ENCODE measurements at places on chromosomes 4 and X.

DNA sequence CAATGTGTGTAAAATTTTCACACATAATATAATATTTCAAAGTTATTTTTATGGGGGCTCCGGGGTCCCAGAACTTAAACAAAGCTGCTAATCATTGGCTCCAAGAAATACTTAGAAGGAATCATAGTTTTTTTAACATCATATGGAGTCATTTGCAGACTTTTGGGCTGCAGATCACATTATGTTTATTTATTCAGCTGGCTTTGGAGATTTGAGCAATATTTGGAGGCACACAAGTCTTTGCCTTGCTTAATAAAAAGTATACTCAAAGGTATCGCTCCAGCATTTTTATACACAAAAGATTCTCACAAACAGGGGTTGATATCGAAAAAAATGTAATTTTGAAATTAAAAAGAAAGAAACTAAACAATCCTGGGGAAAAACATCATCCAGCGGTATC lies 382.5 kb upstream of the TENM3 start:
- H3K36me3 ChIP-seq = no peaks in the 10 kb centered on the region
- DNase-seq = no peak
- H3K4me1 ChIP-seq = no peaks in the 10 kb centered on the region

GRCh38 chr4:41832961-41833360 lies 84.4 kb upstream of the PHOX2B start:
- no peaks in the 10 kb centered on the region for H3K4me1 ChIP-seq
- peaks cover 4% of the 10 kb centered on the region for H3K27me3 ChIP-seq
- H3K27ac ChIP-seq = no peak overlapping the region
- no peak for DNase-seq
- no peaks in the 10 kb centered on the region for H3K36me3 ChIP-seq

- no peak overlapping the region for H3K4me3 ChIP-seq
- no peaks in the 10 kb centered on the region for H3K27me3 ChIP-seq
- H3K4me1 ChIP-seq = no peaks in the 10 kb centered on the region
- H3K36me3 ChIP-seq = no peaks in the 10 kb centered on the region
- no peak for DNase-seq
These were observed 72.7 kb upstream of the MAD2L1 start for GRCh38 chr4:120139392-120139791.

DNA sequence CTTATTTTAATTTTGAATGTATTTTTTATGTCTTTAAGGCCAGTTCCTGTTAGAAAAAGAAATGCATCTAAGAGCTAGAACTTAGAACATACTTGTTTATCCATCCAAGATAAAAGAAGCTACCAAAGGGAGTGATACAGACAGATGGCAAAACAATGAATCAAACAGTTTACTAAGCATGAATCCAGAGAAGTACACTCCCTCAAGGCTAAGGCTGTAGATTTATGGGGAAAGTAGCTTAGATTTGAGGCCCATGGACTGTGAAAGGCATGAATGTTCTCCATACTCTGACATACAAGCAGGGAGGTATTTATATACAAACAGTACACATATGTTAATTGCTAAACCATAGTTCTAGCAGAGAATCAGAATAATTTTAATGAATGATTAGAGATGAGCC lies 255.3 kb upstream of the NRK start:
- no peak overlapping the region for H3K27ac ChIP-seq
- no peaks in the 10 kb centered on the region for H3K27me3 ChIP-seq
- no peaks in the 10 kb centered on the region for H3K36me3 ChIP-seq
- no peak overlapping the region for H3K4me3 ChIP-seq

- no peak for DNase-seq
- H3K27me3 ChIP-seq = peaks cover 19% of the 10 kb centered on the region
- H3K36me3 ChIP-seq = no peaks in the 10 kb centered on the region
- H3K27ac ChIP-seq = no peak overlapping the region
These were observed 20.1 kb downstream of the SUPT20HL1 start for GRCh38 chrX:24380262-24381187.

- H3K4me3 ChIP-seq = no peak overlapping the region
- H3K4me1 ChIP-seq = no peaks in the 10 kb centered on the region
- H3K36me3 ChIP-seq = no peaks in the 10 kb centered on the region
- no peak overlapping the region for H3K27ac ChIP-seq
These were observed 235.8 kb upstream of the AADAT start for GRCh38 chr4:170325599-170325998.

DNA sequence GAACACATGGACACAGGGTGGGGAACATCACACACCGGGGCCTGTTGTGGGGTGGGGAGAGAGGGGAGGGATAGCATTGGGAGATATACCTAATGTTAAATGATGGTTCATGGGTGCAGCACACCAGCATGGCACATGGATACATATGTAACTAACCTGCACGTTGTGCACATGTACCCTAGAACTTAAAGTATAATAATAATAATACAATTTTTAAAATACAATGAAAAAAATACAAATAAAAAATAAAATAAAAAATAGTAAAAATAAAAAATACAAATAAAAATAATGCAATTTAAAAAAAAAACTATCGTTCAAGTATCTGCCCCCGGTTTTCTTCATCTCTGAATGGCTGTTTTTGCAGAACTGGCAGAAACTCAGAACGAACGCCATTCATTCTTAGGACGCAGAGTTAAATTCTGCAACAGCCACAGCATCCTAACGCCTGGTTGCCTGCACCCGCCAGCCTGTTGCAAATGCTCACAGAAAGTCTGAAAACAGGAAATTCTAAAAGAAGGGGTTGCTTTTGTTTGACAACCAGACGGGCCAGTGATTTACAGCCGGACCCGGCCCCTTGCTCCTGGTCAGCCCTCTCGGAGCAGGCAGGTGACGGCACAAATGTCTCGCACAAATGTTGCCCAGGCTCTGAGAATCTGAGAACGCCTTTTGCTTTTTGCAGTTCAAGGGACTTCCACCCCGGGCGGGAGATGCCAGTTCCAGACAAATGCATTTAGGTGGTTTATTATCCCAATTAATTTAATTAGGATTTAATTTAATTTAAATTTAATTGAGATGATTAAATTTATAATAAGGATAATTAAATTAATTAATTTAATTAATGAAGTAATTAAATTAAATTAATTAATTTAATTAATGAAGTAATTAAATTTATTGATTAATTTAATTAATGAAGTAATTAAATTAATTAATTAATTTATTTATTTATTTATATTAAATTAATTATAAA lies 47.8 kb downstream of the CRLF2 start:
- no peak overlapping the region for H3K27ac ChIP-seq
- H3K4me3 ChIP-seq = no peak overlapping the region
- H3K36me3 ChIP-seq = no peaks in the 10 kb centered on the region
- no peaks in the 10 kb centered on the region for H3K27me3 ChIP-seq

DNA sequence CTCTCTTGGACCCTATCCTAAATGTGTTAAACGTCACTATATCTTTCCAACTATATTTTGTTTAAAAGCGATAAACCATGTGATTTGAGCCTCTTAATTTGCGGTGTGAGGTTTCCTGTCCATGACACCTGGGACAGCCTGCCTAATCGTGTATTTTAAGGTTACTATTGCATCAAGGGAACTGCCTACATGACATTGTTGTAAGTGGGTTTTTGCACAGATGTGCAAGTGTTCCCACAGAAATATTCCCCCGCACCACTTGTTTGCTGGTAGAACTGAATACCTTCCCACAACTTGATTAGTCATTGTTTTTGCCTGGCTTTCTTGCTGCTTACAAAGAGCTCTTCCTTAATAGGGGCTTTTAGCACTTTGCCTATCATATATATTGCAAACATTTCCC lies 5.1 kb upstream of the FAM184B start:
- peaks cover 13% of the 10 kb centered on the region for H3K36me3 ChIP-seq
- DNase-seq = no peak
- peaks cover 12% of the 10 kb centered on the region for H3K4me1 ChIP-seq
- H3K27me3 ChIP-seq = peaks cover 22% of the 10 kb centered on the region

DNA sequence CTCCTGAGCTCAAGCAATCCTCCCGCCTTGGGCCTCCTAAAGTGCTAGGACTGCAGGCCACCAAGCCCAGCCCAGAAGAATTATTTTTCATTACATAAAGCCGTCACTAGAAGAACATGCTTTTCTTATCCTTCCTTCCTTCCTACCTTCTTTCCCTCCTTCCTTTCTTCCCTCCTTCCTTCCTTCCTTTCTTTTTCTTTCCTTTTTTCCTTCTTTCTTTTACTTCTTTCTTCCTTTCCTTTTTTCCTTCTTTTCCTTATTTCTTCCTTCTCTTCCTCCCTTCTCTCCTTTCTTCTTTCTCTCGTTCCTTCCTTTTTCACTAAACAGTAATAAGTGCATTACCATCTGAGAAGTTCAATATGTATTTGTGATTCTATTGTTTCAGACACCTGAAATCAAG lies 121.4 kb downstream of the ATP10D start:
- H3K27me3 ChIP-seq = no peaks in the 10 kb centered on the region
- no peak for DNase-seq
- H3K27ac ChIP-seq = no peak overlapping the region
- no peaks in the 10 kb centered on the region for H3K4me1 ChIP-seq
- H3K4me3 ChIP-seq = no peak overlapping the region
- no peaks in the 10 kb centered on the region for H3K36me3 ChIP-seq

GRCh38 chrX:15438332-15438731 lies 54.1 kb upstream of the VEGFD start:
- H3K36me3 ChIP-seq = no peaks in the 10 kb centered on the region
- no peak for DNase-seq
- peaks cover 8% of the 10 kb centered on the region for H3K27me3 ChIP-seq

- DNase-seq = no peak
- H3K4me3 ChIP-seq = no peak overlapping the region
- H3K4me1 ChIP-seq = no peaks in the 10 kb centered on the region
- H3K27me3 ChIP-seq = peaks cover 21% of the 10 kb centered on the region
- H3K36me3 ChIP-seq = no peaks in the 10 kb centered on the region
These were observed 9.1 kb downstream of the BMPR1B start for GRCh38 chr4:94766856-94767255.

DNA sequence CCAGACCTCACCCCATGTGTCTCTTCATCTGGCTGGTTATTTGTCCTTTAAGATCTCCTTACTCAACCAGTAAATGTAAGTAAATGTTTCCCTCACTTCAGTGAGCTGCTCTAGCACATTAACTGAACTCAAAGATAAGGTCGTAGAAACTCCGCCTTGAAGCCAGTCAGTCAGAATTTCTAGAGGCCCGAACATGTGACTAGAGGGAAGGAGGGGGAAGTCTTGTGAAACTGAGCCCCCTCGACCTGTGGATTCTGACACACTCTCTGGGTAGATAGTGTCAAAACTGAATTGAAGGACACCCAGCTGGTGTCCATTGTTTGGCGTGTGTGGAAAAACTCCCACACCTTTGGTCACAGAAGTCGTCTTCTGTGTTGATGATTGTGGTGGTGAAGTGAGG lies 933.9 kb downstream of the ADGRL3 start:
- H3K27me3 ChIP-seq = no peaks in the 10 kb centered on the region
- no peak overlapping the region for H3K27ac ChIP-seq
- no peak for DNase-seq
- H3K4me1 ChIP-seq = no peaks in the 10 kb centered on the region
- H3K4me3 ChIP-seq = no peak overlapping the region

GRCh38 chrX:39862963-39863362 lies 234.8 kb downstream of the BCOR start:
- no peaks in the 10 kb centered on the region for H3K36me3 ChIP-seq
- H3K27me3 ChIP-seq = no peaks in the 10 kb centered on the region
- H3K27ac ChIP-seq = no peak overlapping the region
- no peak overlapping the region for H3K4me3 ChIP-seq
- no peak for DNase-seq

DNA sequence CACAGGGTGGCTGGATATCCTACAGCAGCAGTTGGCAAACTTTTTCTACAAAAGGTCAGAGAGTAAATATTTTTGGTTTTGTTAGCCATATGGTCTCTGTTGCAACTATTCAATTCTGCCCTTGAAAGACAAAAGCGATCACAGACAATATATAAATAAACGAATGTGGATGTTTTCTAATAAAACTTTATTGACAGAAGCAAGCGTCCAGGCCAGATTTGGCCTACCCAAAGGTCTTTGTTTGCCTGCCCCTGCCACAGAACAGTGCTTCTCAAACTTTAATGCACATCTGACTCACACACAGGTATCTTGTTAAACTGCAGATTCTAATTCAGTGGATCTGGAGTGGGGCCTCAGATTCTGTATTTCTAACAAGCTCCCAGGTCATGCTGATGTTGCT lies 621.4 kb upstream of the DIPK2B start:
- no peak overlapping the region for H3K27ac ChIP-seq
- H3K36me3 ChIP-seq = peaks cover 36% of the 10 kb centered on the region
- H3K4me1 ChIP-seq = peaks cover 6% of the 10 kb centered on the region
- no peak for DNase-seq

DNA sequence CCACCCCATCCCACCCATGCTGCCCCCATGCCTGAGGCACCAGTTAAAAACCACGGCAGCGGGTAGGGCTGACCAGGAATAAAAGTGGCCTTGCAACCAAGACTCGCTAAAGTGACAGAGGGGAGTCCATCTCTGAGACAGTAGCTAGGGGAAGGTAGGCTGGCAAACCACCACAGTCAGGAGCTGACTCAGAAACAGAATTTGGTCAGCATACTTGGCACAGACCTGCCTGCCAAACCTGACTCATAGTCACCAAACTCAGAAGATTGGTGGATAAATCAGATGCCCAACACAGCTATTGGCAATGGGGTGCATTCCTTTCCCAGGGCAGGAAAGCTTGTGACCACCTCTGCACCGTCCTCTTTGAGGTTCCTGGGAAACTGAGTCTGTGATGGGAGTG lies 193.8 kb downstream of the BCOR start:
- H3K27ac ChIP-seq = no peak overlapping the region
- H3K36me3 ChIP-seq = no peaks in the 10 kb centered on the region
- H3K27me3 ChIP-seq = peaks cover 4% of the 10 kb centered on the region
- peaks cover 8% of the 10 kb centered on the region for H3K4me1 ChIP-seq
- no peak for DNase-seq

- H3K4me1 ChIP-seq = peaks cover 55% of the 10 kb centered on the region
- peak overlapping the region; percentile 99 for H3K27ac ChIP-seq
- DNase-seq = peak; percentile 50
- H3K36me3 ChIP-seq = peaks cover 12% of the 10 kb centered on the region
These were observed 4.3 kb upstream of the TSPAN5 start for GRCh38 chr4:98662626-98663225.

- no peaks in the 10 kb centered on the region for H3K36me3 ChIP-seq
- H3K27me3 ChIP-seq = no peaks in the 10 kb centered on the region
- H3K27ac ChIP-seq = no peak overlapping the region
- H3K4me3 ChIP-seq = no peak overlapping the region
- no peak for DNase-seq
- H3K4me1 ChIP-seq = no peaks in the 10 kb centered on the region
These were observed 201.4 kb downstream of the MAGEB17 start for GRCh38 chrX:16368696-16369095.

DNA sequence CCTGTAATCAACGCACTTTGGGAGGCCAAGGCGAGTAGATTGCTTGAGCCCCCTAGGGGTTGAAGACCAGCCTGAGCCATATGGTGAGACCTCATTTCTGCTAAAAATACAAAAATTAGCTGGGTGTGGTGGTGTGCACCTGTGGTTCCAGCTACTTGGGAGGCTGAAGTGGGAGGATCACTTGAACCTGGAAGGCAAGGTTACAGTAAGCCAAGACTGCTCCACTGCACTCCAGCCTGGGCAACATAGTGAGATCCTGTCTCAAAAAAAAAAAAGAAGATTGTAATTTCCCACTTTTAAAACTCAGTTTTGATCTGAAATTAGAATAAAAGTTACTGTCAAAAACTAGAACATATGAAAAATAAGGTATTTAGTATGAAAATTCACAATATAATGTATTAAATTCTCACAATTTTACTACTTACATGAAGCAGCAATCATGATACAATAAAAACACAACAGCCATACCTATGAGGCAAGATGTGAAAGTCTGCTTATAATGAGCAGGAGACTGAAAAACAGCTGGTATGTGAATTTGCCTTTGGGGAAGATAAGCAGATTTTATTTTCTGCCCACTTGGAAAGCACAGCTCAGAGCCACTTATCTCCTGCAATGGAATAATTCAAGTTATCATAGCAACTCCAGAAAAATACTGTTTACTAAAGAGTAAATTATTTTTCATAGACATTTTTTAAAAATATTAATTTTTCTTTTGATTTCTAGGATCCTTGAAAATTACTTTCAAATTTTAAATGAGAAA lies 50.6 kb downstream of the ZGRF1 start:
- H3K36me3 ChIP-seq = peaks cover 33% of the 10 kb centered on the region
- no peak overlapping the region for H3K27ac ChIP-seq
- no peaks in the 10 kb centered on the region for H3K27me3 ChIP-seq
- H3K4me1 ChIP-seq = peaks cover 2% of the 10 kb centered on the region
